Stimulated activated CD4-positive, alpha-beta T cell treated with anti-CD3 and anti-CD28 coated beads, Interleukin-1b, Interleukin-23, amount 100 ng/mL, for 4 hours (primary cell): ENCODE measurements at places on chromosomes 3 and 15.

GRCh38 chr3:184250167-184250828 lies 826 bp downstream of the EEF1AKMT4 start:
- peak; percentile 85 for DNase-seq

DNA sequence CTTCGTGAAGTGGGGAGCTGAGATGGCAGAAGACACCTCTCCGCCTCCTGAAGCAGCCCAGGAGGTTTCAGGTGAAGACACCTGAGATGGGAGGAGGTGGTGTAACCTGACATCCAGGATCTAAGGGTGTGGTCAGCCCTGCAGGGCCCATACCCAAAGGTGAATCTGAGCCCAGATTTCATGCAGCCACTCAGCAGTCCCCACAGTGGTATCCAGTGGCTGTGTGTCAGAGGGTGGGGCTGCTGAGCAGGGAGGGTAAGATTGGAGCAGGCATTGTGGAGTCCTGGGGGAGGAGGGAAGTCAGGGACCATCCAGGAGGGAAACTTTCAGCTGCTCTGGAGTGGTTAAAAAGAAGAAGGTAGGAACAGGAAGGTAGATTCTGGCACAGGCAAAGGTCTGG lies 46.0 kb upstream of the SMAD6 start:
- DNase-seq, result no peak

GRCh38 chr15:77851691-77852090 lies 219.0 kb upstream of the LINGO1 start:
- DNase-seq, result no peak

DNA sequence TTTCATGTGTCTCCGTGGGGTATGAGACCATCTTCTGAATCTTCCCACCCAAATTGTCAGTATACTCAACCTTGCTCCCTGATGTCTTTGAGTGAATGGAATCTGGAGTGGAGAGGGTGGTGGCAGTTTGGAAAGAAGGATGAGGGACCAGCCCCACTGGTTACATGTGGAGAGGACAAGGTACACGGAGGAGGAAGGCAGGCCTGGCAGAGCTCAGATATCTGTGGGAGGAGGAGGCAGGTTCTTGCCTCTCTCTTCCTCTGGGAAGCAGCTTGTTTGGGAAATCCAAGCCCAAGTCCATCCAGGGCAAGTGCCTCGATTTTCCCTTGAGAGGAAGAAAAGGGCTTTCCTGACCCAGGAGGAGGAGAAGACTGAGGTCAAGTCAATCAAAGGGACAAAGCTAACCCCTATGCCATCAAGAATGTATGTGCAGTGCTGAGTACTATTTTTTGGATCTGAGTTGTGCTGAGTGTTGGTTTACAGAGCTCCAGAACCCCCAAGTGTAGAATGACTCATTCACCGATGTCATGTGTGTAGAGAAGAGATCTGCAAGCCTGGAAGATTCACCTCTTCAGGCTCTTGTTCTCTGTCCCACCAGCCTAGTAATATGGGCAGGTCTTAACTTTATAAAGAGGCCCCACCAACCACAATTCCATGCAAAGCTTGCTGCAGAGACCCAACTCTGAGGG lies 19.8 kb upstream of the LOXL1 start:
- DNase-seq, result no peak

DNA sequence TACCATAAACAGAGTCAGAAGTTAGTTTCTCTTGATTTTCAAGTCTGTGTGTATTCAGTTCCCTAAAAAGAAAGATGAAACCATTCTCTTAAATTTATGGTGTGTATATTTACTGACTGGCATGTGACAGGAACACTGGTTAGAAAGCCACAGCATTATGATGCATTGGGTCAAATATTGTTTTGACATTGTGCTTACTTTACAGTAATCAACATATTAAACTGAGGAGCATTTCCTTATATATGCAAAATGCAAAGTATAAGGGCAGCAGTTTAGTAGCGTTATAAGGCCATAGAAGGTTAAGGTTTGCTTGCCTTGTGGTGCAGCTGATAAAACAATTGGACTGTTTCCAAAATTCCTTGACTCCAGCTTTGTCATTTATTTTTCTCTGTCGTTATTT lies 72.9 kb downstream of the EPHA3 start:
- DNase-seq, result no peak

- DNase-seq, result peak; percentile 31
These were observed at the start of gene IRAK2 for GRCh38 chr3:10164546-10165393. Gene IRAK2 (plus strand): TSS chr3:10164919. CDS start chr3:10164955, 36 bp downstream.

DNA sequence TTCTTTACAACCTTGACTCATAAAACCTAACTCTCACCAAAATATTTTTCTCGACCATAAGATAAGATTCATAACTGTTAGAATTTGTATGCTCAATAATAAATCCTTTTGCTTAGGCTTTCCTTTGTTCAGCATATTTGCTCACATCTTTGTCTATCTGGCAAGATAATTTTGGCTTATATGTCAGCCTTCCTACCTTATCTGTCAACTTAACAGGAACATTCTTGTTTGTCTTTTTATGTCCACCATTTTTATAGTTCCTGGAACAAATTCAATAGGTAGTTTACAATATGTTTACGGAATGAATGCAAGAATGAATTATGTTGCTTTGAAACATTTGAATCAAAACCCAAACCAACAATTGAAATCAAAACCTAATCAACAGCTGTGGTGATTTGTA lies 41.0 kb upstream of the P2RY1 start:
- DNase-seq, result no peak

DNA sequence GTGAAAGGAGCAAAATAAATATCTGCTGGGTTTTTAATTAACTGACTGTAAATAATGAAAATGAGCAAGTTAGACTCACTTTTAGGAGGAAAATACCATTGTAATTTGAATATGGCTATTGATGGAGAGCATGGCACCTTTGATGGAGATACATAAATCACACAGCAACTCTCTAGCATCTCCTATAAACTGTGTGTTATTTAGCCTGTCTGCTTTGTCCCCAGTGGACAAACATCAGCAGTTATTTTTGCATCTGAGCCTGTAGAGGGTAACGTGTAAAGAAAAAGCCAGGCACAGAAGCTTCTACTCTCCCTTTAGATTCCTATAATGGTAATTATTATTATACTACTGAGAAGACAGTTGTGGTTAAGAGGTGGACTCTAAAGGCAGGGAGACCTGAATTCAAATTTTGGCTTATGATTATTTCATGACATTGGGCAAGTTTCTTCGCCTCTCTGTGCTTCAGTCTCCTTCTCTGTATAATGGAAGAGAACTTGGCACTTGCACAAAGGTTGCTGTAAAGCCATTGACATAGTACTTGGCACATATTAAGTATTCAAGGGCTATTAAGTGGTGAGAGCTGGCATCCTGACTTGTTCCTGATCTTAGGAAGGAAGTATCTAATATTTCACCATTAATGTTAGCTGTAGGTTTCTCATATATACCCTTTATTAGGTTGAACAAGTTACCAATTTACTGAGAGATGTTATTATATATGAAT lies 289.5 kb upstream of the TRIM42 start:
- DNase-seq, result no peak

DNA sequence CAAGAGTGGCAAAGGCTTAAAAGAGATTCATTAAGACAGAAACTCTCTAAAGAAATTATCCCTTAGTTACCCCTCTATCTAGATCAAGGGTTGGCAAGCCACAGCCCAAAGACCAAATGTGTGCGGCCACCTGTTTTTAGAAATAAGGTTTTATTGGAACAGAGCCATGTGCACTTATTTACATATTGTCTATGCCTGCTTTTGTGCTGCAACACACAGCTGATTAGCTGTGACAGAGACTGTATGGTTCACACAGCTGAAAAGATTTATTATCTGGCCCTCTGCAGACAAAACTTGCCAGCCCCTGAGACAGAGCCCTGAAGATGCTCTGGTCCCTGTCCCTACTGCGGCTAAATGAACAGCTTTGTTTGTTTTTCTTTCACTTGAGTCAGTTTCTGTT lies 88.1 kb downstream of the ADAMTS9 start:
- DNase-seq, result no peak

- DNase-seq, result no peak
These were observed 379.7 kb upstream of the EPHA6 start for GRCh38 chr3:96434651-96435050.

- DNase-seq, result no peak
These were observed 5.7 kb downstream of the OSBPL11 start for GRCh38 chr3:125589547-125590122.

- DNase-seq, result no peak
These were observed 21.7 kb downstream of the MED12L start for GRCh38 chr3:151107177-151107576.

DNA sequence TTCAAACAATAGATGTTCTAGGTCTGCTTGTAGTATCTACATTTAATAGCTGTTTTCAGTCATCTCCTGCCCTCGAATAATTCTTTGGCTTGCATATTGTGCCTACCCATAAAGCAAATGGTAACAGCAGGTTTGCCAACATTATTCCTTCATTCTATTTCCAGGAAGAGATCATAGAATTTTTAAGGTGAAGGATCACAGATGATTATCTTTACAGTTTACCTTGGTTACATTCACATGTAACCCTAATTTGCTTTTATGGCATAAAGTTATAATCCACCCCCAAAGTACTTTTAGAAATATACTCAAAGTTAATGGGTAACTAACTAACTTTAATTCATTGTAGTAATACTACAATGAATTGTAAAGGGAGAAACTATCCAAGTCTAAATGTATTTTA lies 315.5 kb downstream of the NSUN3 start:
- DNase-seq, result no peak

- no peak for DNase-seq
These were observed 39.1 kb upstream of the LRTM1 start for GRCh38 chr3:54966979-54967378.

DNA sequence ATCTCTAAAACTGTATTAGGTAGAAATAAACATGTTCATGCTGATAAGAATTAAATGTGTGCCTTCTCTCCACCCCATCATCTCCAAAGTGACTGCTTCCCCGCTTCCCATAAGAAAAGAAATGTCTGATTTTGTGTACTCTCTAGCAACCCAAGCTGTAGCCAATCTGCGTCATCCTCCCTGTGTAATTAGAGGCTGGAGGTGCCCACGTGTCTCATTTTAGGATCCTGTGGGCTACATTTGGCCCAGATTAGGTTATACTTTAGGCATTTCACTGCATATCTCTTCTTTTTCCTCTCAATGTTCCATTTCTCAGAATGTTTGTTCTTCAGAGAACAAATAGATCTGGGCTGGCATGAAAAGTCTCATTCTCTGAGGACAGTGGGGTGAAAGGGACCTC lies 19.3 kb upstream of the ZNF148 start:
- no peak for DNase-seq

GRCh38 chr15:74780523-74781430 lies 1.1 kb upstream of the CSK start:
- no peak for DNase-seq

- DNase-seq, result no peak
These were observed 91.0 kb upstream of the MBNL1 start for GRCh38 chr3:152177757-152178156.

DNA sequence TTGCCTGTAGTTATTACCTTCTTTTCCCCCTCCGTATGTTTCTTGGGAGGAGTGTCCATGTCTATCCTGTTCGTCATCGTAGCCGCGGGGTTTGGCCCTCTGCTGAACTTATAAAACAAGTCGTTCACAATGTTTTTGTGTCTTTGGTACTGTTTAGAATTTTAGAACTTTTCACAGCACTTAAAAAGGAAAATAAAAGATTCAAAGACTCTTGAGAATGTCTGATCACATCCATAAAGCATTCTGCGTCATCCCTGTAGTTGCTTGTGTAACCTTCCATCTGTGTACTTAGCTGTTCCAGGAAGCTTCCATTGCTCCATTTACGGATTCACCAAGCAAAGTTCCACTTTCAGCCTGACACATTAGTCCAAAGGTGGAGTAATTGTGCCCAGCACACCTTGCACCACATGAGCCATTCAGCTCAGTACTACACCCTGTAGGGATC lies 677.1 kb upstream of the NR2F2 start:
- no peak for DNase-seq

DNA sequence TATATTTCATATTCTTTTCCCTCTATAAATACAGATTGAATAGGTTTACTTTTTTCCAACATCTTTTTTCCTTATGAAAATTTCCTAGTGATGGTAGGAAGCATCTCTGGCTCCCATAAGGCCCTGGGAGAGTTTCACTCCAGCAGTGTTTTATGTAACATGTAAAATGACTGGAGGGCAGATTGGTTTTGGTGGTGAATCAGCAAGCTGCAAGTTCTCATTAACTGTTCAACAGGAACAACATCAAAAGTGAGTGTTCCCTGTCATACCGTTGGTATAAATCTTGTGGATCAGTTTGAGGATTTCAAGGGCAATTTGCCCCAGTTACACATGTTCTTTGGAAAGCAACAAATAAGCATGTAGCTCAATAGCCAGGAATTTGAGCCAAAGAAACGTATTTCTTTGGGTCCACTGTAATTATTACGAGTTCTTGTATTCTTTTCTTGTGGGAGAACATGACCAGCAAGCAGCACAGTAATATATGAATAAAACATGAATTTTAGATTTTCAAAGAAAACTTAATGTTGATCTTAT lies 345.7 kb downstream of the SV2B start:
- no peak for DNase-seq

DNA sequence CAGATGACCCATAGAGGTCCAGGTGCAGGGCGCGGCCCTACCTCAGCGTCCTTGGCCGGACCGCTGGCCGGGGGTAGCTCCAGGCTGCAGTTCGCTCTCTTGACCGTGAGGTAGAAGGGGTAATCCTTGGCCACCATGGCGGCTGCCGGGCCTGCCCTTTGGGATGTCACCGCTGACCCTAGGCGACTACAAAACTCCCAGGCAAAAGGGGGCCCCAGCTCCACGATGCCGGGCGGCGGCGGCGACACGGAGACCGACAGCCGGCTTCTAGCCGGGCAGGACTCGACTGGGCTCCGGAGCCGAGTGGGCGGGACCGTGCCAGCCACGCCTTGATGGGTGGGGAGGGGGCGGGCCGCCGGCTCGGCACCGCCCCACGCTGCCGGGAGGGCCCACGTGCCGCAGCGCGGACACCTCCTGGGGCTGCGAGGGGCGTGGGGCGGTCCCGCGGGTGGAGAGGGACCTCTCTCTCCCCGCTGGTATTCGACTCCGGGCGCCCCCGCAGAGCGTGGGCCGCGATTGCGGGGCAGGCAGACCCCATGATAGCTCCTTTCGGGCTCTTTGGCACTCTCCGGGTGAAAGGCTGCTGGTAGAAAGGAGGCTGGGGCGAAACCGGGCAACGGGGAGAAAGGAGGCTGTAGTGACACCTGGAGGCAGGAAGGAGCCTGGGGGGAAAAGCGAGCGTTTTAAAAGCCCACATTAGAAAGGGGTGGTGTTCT lies at the start of gene ARHGEF3:
ARHGEF3 (minus strand) TSS at position 288 of the 716 bp plus-strand sequence; CDS start at position 137, 151 bp downstream.
- DNase-seq, result peak; percentile 87

GRCh38 chr15:88231909-88232644 lies 24.5 kb downstream of the NTRK3 start:
- DNase-seq, result no peak

DNA sequence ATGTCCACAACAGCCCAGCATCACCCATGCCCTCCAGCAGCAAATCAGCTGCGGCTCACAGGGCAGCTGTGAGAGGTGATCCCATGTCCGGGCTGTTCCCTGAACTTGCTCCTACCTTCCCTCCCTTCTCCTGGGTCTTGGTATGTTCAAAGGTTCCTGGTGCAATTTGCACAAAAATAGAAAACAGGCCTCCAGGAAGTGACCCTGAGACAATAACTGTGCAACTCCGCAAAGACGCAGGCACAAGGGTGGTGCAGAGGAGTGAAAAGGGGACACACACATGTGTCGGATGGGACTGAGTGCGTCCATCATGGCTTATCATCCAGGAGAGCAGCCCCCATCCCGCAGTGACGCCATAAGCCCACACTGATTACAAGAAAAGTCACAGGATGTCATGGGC lies 16.3 kb downstream of the PLXND1 start:
- DNase-seq, result no peak
